A549 treated with dexamethasone at 1 μM for 4 hours (cell line): ENCODE measurements at places on chromosomes 6 and 20. TPM values are rescaled to one million over a fixed set of nuclear protein-coding genes. Genes with fewer than 3 reads are reported as not detected.

SLC22A1 gene
- total RNA-seq: 2.1 to 2.6 TPM (median 2.4 TPM) in 5 replicates

TCP11 gene
- total RNA-seq: not detected in 5 replicates

SEMG1 gene
- 0.05 TPM in 1 of 5 replicates, not detected in the others for total RNA-seq

BPIFA3 gene
- not detected in 5 replicates for total RNA-seq

FAM210B gene
- 9.8 to 13.1 TPM (median 11.7 TPM) in 5 replicates for total RNA-seq

CLDN20 gene
- 0.10 TPM in 1 of 5 replicates, not detected in the others for total RNA-seq

SCAF8 gene
- total RNA-seq: 18.6 to 22.1 TPM (median 20.7 TPM) in 5 replicates

OR2H2 gene
- not detected in 5 replicates for total RNA-seq

GTSF1L gene
- total RNA-seq: not detected in 5 replicates
